ENCODE measurements at places on chromosomes 11 and 22. TPM values are rescaled to one million over a fixed set of nuclear protein-coding genes. Genes with fewer than 3 reads are reported as not detected.

DNA sequence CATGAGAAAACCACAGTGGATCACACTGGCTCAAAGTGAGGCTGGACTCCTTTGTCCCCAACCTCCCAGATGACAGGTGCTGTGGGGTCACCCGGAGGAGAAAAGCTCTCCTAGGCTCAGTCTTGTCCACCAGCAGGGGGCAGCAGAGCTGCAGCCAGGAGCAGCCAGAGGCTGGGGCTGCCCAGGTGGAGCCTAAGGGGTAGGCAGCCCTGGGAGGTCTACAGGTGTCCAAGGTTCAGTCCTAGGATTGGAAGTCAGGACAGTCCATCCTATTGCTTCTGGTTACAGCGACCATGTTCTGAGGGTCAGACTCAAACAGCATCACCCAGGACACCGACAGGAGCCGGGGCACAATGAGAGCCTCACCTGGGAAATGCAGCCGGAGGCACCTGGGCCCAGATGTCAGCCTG lies 77.6 kb upstream of the IGLL5 start:
- no peak for DNase-seq

DNA sequence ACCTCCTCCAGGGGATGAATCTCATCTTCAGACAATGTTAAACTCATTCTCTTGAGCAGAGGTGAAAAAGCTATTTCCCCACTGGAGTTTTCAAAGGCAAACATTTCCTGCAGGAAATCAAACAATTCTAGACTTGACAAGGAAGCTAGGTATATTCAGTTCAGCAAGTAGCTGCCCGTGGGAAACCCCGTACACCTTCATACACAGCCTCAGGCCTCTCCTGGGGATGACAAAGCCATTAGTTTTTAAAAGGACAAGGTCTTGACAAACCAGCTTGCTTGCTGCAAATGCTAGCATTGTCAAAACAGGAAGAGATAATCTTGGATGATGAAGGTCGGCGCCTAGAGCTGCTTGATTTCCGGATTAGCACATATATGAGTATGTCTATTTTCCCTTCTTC lies 1630.8 kb upstream of the TENM4 start:
- DNase-seq, result no peak

GRCh38 chr11:73554671-73555320 lies 43.1 kb downstream of the FAM168A start:
- no peak for DNase-seq

DNA sequence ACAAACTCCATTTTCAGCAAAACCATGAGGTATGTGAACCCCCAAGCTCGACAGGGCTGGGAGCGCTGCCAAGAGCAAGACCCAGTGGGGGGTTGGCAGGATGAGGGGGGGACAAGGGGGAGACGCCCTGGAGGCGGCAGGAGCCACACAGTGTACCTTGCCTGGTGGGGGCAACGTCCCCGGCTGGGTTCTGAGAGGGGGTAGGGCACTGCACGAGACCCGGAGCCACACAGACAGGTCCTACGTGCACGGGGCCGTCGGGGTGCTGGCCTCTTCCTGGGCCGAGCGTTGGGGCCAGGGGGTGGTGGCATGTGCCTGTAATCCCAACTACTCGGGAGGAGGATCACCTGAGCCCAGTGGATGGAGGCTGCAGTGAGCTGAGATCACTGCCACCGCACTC lies 28.8 kb downstream of the TBX1 start:
- no peak for DNase-seq

- DNase-seq, result peak; percentile 3
These were observed 46.2 kb downstream of the SHANK2 start for GRCh38 chr11:71206186-71206585.

GRCh38 chr11:15742626-15743519 lies 613.5 kb downstream of the SOX6 start:
- DNase-seq, result no peak

DNA sequence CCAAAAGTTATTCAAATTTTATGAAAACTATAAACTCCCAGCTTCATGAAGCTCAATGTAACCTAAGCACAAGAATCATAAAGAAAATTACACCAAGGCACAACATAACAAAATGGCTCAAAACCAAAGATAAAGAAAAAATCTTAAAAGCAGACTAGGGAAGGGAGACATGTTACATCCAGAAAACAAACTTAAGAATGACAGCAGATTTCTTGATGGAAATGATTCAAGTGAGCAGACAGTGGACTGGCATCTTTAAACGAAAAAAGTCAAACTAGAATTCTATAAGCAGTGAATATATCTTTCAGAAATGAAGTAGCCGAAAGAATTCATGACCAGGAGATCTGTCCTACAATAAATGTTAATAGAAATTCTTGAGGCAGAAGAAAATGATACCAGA lies 75.6 kb downstream of the SHANK2 start:
- no peak for DNase-seq

GRCh38 chr11:100560606-100561005 lies 126.5 kb upstream of the ARHGAP42 start:
- DNase-seq, result no peak

- peak; percentile 7 for DNase-seq
These were observed 58.8 kb downstream of the CHRDL2 start for GRCh38 chr11:74672332-74672955.

DNA sequence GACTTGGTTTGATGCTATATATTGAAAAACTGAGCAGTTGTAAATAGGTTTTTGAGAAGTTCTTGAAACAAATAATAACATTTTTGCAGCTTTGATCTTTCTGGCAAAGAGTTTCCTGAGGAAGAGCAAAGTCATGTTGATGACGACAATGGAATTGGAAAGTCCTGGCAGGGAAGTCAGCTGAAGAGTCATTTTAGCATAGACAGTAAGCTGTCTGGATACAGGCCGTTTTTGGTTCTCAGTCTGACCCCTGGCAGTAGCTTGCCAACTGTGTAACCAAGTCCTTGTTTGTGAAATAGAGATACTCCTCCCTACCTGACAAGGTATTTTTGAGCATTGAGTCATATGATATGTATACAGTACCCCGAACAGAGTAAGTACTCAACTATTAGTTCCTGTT lies 193.3 kb downstream of the C11orf91 start:
- no peak for DNase-seq

DNA sequence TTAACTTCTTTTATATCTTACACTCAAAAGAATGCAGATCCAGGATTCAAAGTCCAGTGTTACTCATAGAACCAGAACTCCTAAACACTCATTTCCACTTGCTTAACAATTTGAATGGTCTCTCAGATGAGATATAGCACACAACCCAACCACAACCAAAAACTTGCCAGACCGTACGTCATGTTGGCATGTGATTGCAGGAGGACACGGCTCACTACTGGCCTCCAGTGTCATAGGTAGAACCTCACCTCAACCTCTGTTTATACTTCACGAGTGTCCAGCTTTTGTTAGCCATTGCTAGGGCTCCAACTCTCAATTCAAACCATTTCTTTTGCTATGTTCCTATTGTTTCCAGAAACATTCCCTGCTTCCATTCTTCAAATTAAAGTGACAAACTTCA lies 58.5 kb upstream of the PDGFD start:
- DNase-seq, result no peak

DNA sequence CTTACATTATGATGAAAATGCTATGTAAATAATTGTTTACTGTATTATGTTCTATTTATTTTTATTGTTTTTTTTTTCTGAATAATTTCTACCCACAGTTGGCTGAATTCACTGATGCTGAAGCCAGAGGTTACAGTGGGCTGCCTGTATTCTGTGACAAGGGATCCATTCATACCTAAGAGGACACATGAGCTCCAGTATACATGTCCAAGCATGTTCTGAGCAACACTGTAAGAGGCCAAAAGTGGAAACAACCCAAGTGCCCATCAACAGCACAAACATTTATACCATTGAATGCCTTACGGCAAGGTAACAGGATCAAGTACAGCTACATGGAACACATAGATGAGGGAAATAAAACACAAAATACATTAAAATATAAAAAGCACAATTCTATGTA lies 1.4 kb upstream of the SRSF8 start:
- no peak for DNase-seq

GRCh38 chr22:33271390-33272161 lies 213.4 kb upstream of the SYN3 start:
- DNase-seq, result no peak

GRCh38 chr11:2940147-2940920 lies 11.1 kb upstream of the PHLDA2 start:
- DNase-seq, result peak; percentile 31

DNA sequence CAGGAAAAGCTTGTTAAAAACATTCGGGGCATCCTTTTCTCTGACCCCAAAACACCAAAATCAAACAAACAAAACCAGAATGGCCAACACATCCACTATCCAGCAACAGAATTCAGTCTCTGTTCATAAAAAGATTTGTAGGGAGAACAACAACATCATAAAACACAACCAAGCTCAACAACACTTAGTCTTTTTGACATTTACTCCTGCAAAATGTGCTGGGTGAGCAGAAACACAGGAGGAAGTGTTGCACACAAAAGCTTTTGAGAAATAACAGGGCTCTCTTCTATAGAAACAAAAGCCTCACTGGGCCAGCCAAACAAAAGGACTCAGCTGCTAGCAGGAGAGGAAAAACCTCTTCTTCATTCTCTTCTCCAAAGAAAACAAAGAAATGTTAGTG lies 736.0 kb upstream of the CCDC90B start:
- peak; percentile 54 for DNase-seq

- DNase-seq, result no peak
These were observed 83.3 kb downstream of the ZC3H12C start for GRCh38 chr11:110176366-110177085.

DNA sequence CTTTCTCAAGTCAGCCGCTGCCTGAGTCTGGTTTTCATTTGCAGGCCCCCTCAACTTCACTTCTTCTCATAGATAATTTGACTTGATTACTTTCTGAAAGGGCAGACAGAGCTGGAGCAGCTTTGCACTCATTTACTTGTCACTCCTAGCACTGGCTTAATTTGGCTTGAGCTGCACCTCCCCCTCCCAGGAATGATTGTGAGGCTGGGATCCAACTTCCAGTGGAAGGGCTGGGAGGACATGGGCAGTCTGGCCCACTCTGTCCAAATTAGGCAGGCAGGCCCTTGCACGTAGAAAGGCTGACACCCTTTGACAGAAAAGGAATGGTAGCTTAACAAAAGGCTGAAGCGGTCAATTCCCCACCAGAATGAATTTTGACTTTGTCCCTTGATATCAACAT lies 453.9 kb downstream of the ETS1 start:
- DNase-seq, result no peak

DNA sequence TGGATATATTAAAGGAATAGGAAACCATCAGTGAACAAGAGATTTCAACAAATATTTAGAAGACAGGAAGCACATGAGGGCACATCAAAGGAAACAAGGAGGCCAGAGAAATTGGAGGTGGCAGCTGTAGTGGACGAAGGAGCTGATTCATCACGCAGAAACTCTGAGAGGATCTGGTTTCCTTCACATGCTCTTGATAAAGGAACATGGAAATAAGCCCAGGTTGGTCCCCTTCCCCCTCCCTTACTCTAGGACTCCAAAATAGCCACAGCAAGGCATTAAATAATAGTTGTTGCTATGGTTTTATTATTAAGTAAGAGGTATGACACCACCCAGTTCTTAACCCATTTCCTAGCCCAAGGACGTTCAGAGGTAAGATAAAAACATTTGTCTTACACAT lies 11.3 kb downstream of the IZUMO1R start:
- no peak for DNase-seq

GRCh38 chr11:26078231-26078821 lies 253.6 kb upstream of the ANO3 start:
- DNase-seq, result no peak

- no peak for DNase-seq
These were observed 3.2 kb upstream of the MUC6 start for GRCh38 chr11:1039481-1040427.

DNA sequence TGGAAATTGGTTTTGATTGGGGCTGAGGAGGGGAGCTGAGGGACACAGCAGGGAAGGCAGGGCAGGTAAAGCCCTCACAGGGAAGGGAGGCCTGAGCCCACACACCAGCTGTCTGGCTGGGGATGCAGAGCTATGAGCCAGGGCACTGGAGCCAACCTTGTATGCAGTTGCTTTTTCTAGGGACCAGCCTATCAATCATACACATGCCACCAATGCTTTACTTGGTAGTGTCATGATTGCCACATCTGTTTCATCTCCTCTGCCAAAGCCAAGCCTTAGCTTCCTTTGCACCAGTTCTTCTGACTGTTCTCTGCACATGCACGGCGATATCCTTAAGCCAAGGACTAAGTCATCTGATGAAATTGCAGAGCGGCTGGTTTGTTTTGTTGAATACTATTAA lies 207.1 kb upstream of the PLET1 start:
- no peak for DNase-seq

- no peak for DNase-seq
These were observed 5.4 kb downstream of the LRRC32 start for GRCh38 chr11:76665172-76665571.

Gene DGAT2
- 8.6 TPM for total RNA-seq

Gene PLAAT3
- 111 TPM for total RNA-seq

Gene C11orf16
- not detected for total RNA-seq

Gene CDCA5
- total RNA-seq, result 4.7 TPM

Gene APOA1
- 0.78 TPM for total RNA-seq
